ENCODE measurements at places on chromosomes 7 and 10.

GRCh38 chr10:101614663-101615524, 26.8 kb downstream of the DPCD start:
- DNase-seq, result no peak

GRCh38 chr7:50022991-50023390, 70.1 kb downstream of the ZPBP start:
- DNase-seq, result no peak

DNA sequence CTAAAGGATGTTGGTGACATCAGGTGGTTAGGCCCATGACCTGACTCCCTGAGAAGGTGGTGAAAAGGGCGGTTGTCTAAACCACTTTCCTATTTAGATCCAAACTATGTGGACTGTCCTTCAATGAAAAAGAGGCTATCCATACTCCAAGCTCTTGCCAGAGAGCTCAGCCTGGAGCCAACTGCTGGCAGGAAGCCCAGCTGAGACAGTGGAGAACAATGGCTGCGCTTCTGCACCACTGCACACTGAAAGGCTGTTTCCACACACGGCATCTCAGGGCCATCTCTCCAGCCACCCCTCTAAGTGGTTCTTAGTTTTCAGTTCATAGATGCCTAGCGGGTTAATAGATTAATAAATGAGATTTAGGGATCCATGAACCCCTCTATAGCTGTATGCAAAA, 488.8 kb upstream of the ZMIZ1 start:
- no peak for DNase-seq

DNA sequence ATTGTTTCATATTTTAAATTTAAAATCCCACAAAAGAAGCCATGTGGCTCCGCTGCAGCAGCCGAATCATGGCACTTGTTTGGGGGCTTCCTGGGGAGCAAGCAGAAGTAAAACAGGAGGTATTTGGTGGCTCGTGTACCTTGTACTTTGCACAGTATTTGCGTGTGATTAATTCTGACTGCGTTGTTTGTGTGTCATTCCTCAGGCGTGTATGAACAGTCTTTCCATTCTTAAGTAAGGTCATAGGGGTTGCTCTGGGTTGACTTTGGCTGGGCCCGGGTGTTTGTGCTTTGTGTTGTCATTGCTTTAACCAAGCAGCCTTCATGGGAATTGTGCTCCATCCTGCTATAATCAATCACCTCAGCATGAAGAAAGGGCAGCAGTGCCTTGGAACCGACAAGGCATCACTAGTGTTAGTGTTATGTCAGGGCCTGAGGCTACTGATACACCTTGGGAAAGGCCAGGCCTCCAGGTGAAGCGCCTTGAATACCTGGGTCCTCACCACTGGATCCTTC, 182.4 kb downstream of the ARHGAP21 start:
- DNase-seq, result no peak
